ENCODE measurements at places on chromosomes 5 and 9. TPM values are rescaled to one million over a fixed set of nuclear protein-coding genes. Genes with fewer than 3 reads are reported as not detected.

The GDF9 gene
- total RNA-seq = not detected

The CCL27 gene
- total RNA-seq = not detected

DNA sequence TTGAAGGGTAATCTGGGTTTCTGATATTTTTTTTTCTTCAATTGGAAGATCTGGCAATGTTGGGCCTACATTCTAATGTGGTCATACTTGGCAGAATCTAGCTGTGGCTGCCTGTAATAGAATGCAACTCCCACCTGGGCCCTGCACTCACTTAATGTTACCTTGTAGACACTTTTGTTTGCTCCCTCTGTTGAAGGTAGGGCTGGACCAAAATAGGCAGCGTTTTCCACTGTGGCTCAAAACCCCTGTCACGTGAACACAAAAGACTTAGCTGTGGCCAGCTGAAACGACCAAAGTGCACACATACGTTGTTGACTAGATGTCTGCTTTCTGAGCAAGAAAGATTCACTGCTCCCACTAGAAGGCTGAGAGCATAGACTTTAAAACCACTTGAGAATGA, 117.6 kb upstream of the HMHB1 start:
- no peaks in the 10 kb centered on the region for H3K27me3 ChIP-seq
- H3K27ac ChIP-seq = no peak overlapping the region

The CAMSAP1 gene
- 19.4 TPM for total RNA-seq

The UHRF2 gene
- total RNA-seq = 52.4 TPM

DNA sequence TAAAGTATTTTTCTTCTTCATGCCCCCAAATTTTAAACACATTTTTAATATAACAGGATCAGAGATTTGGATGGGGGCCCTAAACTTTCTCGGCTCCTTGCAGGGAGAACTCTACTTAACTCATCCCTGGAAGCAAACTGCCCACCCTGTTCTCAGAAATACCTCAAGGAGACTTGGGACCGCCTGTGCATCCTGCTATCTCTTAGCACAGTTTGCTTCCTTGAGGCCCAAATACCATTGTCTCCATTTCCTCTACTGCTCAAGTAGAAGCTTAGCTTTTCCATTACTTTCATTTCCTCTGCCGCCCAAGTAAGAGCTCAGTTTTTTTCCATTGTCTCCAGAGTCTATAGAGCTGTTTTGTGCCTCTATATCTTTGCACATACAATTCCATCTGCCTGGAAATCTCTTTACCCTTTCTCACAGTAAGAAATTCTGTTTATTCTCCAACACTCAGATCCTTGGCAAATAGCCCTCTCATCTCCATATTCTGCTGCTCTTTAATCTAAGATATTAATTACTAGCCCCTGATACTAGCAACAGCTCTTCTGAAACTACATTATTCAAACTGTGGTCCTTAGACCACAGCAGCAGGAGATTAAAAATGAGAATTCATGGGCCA, 137.8 kb downstream of the CEMIP2 start:
- H3K27ac ChIP-seq = no peak overlapping the region
- DNase-seq = no peak
- H3K36me3 ChIP-seq = no peaks in the 10 kb centered on the region
- no peaks in the 10 kb centered on the region for H3K27me3 ChIP-seq

The B4GALT7 gene
- total RNA-seq = 18.5 TPM

- no peak overlapping the region for H3K4me3 ChIP-seq
- no peaks in the 10 kb centered on the region for H3K36me3 ChIP-seq
- no peak overlapping the region for H3K27ac ChIP-seq
- no peaks in the 10 kb centered on the region for H3K27me3 ChIP-seq
These were observed 12.5 kb upstream of the AGXT2 start for GRCh38 chr5:35060236-35060635.

The PCDHB7 gene
- 1.4 TPM for total RNA-seq

The SPATA31A7 gene
- not detected for total RNA-seq

The AFAP1L1 gene
- total RNA-seq = 8.6 TPM

DNA sequence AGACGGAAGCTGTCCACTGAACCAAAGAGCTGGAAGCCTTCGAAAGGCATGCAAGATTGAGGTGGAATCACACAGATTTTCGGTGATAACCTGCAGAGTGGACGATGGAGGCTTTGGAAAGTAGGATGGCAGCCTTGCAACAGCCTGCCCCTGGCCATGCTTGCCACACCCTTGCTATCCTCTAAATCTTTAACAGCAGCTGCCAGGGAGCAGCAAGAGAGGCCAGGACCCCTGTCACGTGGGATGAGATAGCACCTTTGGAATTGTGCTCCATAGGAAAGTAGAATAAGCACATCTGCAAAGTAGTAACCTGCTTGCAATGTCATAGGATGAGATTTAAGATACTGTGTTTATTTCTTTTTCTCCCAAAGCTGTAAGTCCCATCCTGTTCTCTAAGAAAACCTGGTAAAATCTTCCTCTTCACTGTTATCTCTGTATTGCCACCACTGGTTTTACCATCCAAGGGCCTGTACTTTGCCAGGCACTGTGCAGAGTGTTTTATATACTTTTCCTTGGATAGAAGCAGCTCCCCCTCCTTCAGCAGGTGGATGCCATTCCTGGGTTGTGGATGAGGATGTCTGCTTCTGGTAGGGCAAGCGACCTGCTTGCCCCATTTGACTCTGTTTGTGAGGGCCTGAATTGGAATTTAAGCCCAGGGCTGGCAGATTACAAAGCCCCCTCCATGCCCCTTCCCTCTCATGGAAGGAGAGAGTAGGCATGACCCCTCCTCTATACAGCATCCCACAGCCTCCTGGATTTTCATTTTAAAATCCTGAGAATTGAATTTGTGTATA, 10.1 kb downstream of the TRIO start:
- H3K27ac ChIP-seq = peak overlapping the region; percentile 89
- H3K36me3 ChIP-seq = no peaks in the 10 kb centered on the region
- H3K27me3 ChIP-seq = no peaks in the 10 kb centered on the region
- H3K4me3 ChIP-seq = no peak overlapping the region
- peaks cover 91% of the 10 kb centered on the region for H3K4me1 ChIP-seq
- DNase-seq = no peak

The IDNK gene
- total RNA-seq = 6.1 TPM

The PELO gene
- total RNA-seq = 37.1 TPM

GRCh38 chr9:86200599-86201162, 58.8 kb downstream of the C9orf153 start:
- H3K27ac ChIP-seq = no peak overlapping the region
- H3K27me3 ChIP-seq = no peaks in the 10 kb centered on the region
- H3K36me3 ChIP-seq = no peaks in the 10 kb centered on the region
- H3K4me3 ChIP-seq = no peak overlapping the region
- DNase-seq = no peak
- H3K4me1 ChIP-seq = no peaks in the 10 kb centered on the region

DNA sequence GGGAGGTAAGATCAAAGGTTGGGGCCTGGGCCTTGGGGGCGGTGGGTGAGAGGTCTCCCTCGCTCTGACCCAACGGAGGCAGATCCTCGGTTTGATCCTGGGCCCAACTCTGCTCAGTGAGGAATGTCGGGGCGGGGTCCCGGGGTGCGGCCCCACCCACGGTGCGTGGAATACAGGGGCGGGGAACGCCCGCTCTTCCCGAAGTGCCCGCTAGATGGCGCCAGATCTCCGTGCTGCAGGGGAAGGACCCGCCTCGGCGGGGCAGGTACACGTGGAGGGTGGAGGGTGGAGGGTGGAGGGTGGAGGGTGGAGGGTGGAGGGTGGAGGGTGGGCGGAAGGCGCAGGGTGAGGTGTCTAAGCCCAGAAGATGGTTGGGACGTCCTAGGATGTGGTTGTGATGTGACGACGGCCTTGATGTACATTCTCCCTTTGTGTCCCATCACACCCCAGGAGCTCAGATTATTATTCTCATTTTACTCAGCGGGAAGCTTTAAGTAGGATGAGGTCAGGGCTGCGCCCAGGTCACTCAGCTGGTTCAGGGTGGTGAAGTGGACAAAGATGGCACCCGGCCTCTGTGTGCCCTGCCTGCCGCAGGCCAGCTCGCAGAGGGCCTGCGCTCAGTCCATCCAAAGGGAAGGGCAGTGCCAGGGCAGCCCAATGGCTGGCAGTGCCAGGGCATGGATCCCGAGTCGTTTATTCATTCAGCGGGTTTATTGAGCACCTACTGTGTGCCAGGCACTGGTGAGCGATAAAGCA, 9.4 kb upstream of the RPS14 start:
- H3K27me3 ChIP-seq = no peaks in the 10 kb centered on the region
- H3K36me3 ChIP-seq = no peaks in the 10 kb centered on the region
- peak overlapping the region; percentile 41 for H3K27ac ChIP-seq
- DNase-seq = peak; percentile 88

The DBH gene
- total RNA-seq = not detected

DNA sequence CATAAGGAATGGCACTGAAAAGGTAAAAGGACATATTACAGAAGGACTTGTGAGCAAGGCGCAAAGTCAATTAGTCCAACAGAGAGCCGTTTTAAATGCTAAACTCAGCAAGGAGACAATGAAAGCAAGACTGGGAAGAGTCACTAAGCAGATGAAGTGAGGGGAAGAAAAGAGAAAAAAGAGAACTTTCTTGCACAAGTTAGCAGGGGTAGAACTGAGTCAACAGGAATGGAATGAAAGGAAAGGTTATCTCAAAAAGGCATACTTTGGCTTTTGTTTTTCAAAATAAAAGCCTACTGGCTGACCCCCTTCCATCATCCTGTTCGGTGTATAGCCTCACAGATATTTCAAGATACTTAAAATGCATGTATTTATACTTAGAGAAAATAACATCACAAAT, 75.0 kb downstream of the NR6A1 start:
- no peak for DNase-seq
- H3K4me1 ChIP-seq = no peaks in the 10 kb centered on the region
- no peaks in the 10 kb centered on the region for H3K27me3 ChIP-seq
- H3K4me3 ChIP-seq = no peak overlapping the region
- H3K36me3 ChIP-seq = no peaks in the 10 kb centered on the region
